ENCODE measurements at places on chromosomes 7 and 10.
A peak's percentile ranks its signal among the peaks of the same experiment; 100 is the strongest.

GRCh38 chr10:124249196-124249595 is 155.8 kb upstream of the CHST15 start:
- DNase-seq, result no peak

GRCh38 chr10:21953585-21954057 is 49.9 kb downstream of the DNAJC1 start:
- no peak for DNase-seq

DNA sequence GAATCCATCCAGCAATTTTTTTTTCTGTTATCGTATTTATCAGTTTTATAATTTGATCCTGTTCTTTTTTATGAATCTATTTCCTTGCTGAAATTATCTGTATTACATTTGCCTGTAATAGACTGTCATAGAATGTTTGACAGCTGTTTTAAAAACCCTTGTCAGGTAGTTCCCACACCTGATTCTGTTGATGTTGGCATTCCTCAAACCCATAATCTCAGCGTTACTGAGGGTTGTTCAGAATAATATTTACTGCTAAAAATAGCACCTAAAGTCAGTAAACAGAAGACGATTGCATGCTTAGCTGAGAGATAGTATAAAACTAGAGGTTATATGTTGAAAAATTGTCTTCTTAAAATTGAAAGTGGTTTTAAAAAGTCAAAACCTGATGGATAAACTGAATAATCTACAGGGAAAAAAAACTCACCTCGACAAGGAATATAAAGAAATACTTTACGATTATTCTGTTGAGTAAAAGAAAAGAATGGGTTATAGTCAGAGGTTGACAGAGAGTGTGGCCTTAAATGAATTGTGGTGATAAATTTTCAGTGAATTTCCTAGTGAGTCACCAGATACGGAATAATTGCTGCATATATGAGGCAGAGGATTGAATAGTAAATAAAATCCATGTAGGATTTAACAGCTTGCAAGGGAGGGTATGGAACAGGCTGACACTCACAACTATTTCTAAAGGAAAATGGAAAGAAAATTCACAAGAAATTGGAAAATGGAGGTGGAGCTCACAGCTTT is 824.1 kb upstream of the IGFBP3 start:
- no peak for DNase-seq

- no peak for DNase-seq
Observed at GRCh38 chr10:122249991-122250750, 20.9 kb upstream of the BTBD16 start.

DNA sequence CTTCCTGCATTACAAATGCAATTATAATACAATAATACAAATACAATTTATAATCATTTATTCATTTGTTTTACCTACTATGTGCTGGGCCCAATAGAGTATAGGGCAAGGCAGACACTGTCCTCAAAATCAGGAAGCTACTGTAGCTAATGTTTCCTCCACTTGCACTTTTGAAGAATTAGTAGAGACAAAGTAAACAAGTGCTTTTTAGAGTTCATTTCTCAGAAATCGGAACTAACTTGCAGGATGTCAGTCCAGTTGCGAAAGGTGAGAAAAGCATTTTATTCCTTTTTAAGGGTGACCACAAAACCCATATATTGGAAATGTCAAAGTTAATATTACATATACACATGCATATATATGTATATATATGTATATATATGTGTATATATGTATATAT is 14.2 kb downstream of the ADRB1 start:
- DNase-seq, result no peak

GRCh38 chr7:37287131-37287855 is 161.4 kb downstream of the ELMO1 start:
- no peak for DNase-seq

DNA sequence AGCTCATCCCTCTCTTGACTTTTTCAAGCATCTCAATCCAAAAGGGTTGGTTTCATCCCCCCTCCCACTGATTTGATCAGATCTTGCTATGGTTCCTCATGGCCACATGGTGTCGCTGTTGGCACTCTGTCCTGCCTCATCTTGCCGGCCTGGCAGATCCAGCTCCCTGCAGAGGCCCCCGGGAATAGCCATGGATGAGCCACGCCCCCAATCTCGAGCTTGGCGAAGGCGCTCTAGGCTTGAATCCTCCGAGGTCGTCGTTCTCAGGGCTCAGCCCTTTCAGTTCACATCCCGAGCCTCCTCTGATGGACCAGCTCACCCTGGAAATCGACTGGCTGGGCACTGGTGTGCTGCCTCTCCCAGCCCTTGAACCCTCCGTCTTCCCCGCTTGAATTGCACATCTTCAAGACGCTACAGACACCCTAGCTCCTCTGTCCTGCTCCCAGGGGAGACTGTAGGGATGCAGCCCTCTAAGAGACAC is 628.7 kb downstream of the TYW1 start:
- no peak for DNase-seq

- no peak for DNase-seq
Observed at GRCh38 chr10:29386342-29386999, 97.6 kb downstream of the LYZL1 start.

DNA sequence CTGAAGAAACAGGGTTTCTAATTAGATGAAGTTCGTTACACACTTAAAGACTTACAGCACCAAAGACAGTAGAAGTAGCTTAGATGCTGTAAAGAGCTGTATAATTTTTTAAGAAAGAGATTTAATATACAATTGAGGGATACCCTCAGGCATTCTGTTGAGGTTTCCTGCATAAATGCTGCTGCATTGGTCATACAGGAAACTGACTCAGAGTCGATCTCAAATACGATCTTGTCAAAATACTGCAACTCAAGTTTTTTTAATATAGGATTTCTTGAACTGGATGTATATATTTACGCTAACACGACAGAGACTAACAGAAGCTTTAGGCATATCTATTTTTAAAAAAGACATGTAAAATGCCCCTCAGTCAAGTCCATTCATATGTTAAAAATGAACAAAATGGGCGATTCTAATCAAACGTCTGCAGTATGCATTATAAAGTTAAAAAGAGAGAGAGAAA is 2.4 kb upstream of the ARID5B start:
- no peak for DNase-seq

DNA sequence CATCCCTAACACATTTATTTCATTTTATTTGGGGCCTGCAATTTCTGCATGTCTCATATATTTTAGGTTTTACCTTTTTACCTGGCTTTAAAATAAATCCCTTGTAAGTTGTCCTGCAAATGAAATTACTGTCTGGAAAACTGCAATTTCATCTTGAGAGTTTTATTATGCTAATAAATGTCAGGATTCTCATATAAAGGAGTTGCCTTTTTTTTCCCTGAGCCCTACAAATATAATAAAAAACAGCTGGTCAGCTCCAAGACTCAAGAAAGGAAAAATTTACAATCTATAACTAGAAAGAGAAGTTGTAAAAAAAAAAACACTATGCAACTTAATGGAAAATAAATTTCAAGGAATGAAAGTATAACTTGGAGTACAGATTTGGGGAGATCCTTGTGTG is 108.7 kb downstream of the SH2D4B start:
- no peak for DNase-seq

DNA sequence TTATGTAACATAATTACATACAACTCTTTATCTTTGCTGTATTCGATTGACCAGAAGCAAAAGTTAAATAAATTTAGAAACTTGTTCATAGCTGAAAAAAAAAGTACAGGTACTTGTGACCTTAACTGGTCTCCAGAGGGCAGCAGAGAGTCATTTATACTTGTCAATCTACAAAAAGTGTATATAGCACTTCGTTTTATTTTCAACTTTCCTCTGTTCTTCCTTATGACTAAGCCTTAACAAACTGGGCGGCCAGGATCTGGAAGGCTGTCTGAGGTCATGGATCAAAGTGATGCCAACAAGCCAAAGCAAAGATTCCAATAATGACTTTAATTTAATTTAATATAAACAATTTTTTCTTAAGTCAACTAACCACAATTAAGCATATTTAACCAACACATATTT is 29.8 kb downstream of the C10orf67 start:
- peak; percentile 17 for DNase-seq

- no peak for DNase-seq
Observed at GRCh38 chr10:77667426-77668324, 30.1 kb upstream of the KCNMA1 start.

DNA sequence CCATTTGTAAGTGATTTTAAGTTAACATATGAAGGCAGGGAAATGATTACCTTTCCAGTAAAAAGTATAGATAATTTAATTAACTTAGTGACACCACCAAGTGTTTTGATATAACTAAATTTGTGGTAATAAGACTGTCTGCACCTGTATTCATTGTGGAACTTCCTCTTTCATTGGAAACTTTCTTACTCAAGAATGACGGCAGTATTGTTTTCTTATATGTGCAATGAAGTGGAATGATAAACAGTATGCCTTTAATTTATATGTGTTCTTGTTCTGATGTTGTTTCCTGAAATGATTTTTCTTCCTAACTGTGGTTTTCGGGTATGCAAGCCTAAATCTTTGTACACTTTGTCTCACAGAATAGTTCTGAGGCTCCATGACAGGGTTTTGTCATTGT is 46.4 kb downstream of the CASD1 start:
- no peak for DNase-seq

- DNase-seq, result no peak
Observed at GRCh38 chr10:129715805-129716204, 248.3 kb downstream of the EBF3 start.

DNA sequence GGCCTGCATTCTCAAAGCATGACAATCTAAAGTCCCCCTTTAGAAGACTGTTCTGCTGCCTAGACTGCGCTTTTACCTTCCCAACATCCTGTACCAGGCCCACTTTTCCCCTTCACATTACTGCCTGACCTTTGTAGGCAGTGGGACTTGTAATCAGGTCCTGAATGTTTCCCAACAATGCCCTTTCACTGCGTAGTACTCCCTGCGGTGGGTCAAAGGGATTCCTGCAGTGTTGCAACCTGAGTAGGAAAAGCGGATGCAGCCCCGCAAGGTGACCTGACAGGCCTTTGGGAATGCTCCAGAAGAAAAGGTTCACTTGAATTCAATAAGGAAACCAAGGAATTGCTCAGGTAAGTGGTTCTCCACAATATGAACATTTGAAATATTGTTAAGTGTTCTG is 4.9 kb upstream of the TCAF1 start:
- DNase-seq, result no peak

DNA sequence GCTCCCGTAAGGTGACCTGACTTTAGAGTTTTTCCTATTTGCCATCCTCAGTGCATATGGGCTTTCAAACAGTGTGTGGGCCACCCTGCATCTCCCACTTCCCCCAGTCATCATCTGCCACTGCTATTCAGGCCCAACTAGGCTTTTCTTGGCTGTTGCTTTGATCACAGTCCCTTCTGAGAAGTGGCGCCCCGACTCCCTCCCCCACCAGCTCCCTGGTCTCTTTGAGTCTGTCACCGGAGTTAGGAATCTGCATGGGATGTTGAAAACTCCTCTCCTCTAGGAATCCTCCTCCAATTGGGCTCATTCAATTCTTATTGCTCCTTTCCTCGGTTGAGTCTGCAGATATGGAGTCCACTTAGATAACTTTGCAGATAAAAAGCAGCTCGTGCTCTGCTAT is 32.1 kb downstream of the HIF1AN start:
- no peak for DNase-seq

- DNase-seq, result no peak
Observed at GRCh38 chr10:91150631-91151030, 69.8 kb upstream of the PCGF5 start.

- no peak for DNase-seq
Observed at GRCh38 chr10:98429320-98430072, 14.5 kb upstream of the PYROXD2 start.

DNA sequence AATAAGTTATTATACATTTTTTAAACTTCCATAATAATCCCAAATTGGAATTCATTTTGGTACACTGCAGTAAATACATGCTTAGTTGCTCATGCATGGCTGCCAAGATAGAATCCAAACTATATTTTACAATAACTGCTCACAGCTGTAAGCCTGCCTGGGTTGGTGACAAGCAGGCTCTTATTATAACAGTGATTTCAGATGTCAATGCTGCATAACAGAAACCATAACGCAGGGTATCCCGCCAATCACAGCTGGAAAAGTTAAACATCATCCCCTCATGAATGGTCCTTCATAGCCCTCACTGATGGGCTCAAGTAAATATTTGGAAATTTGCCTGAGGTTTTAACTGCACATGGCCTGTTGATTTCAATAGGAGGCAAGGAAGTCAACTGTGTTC is 149.8 kb downstream of the AMPH start:
- no peak for DNase-seq

- no peak for DNase-seq
Observed at GRCh38 chr7:47576866-47577306, 5.0 kb downstream of the TNS3 start.

- DNase-seq, result no peak
Observed at GRCh38 chr10:33115738-33116719, 158.0 kb upstream of the ITGB1 start.

- DNase-seq, result no peak
Observed at GRCh38 chr10:91635401-91636400, 2.8 kb upstream of the PPP1R3C start.

GRCh38 chr10:42940487-42941294 is 136.2 kb upstream of the RET start:
- no peak for DNase-seq

DNA sequence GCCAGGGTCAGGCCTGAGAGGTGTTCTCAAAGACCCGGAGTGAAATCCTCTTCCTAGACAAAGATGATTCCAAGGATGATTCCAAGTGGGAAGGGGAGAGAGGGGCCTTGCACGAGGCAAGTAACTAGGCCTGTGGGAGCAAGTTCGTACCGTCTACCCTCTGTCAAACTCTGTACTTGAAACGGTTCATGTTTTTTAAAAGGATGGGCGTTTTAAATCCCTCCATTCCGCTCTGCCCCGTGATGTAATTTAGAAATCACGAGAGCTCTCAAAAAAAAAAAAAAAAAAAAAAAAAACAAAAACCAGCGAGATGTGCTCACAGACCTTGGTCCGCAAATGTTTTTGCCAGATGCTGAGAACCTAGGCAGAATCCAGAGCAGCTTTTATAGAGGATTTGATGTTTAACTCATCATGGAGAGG is 114.7 kb upstream of the CARD11 start:
- no peak for DNase-seq

DNA sequence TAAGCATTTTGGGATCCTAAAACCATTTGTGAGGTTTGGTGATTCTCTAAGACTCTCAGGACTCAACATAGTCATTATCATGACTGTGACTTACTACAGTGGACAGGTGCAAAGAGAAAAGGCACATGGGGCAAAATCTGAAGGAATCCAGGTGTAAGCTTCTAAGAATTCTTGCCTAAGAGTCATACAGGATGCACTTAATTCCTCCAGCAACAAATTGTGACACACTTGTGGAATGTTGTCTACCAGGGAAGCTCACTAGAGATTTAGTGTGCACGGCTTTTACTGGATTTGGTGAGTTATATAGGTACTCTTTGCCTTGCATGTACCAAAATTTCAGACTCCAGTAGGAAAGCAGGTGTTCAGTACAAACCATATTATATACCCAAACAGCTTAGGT is 47.9 kb downstream of the WAC start:
- no peak for DNase-seq

GRCh38 chr7:79337717-79338116 is 115.8 kb downstream of the MAGI2 start:
- DNase-seq, result no peak

- DNase-seq, result no peak
Observed at GRCh38 chr10:133061296-133062038, 26.3 kb upstream of the ADGRA1 start.

GRCh38 chr10:95560278-95561176 is 644 bp downstream of the SORBS1 start:
- peak; percentile 2 for DNase-seq
